ENCODE measurements at places on chromosomes 6 and 20. TPM values are rescaled to one million over a fixed set of nuclear protein-coding genes. Genes with fewer than 3 reads are reported as not detected.

DNA sequence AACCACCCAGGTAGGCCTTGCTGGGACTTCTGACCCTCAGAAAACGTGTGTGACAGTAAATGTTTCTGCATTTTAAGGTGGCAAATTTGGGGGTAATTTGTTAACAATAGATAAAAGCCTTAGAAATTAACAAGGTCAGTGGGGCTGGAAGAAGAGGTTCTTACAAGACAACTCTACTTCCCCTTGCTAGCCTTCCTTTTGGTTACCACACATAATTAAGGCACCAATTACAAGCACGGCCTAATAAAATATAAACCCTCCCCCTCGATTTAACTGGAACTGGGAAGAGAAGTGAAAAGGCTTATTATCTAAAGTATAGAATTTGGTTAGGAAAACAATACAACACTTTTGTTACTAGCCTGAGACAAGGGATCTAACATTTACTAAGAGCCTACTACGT lies 38.8 kb downstream of the ELOVL5 start:
- no peak for DNase-seq

GRCh38 chr6:27810768-27811450 lies 101.3 kb downstream of the OR2B2 start:
- DNase-seq, result peak; percentile 33

Gene RBM24
- 4.5 TPM for total RNA-seq

- no peak for DNase-seq
Observed at GRCh38 chr6:101108286-101108685, 227.2 kb upstream of the ASCC3 start.

DNA sequence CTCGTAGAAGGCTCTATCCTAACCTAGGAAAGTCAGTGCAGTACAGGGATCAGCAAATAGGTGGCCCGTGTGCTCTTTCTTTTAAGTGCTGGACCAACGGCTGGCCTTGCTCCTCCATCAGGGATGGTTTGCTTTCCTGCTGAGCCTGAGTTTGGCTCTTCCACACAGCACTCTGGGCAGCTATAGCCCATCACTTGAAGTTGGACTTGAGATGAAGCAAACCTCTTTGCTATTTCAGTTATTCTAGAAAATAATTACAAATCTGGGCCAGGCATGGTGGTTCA lies 66.9 kb upstream of the KCNK16 start:
- DNase-seq, result peak; percentile 61

Gene PERP
- total RNA-seq, result 40.6 TPM

DNA sequence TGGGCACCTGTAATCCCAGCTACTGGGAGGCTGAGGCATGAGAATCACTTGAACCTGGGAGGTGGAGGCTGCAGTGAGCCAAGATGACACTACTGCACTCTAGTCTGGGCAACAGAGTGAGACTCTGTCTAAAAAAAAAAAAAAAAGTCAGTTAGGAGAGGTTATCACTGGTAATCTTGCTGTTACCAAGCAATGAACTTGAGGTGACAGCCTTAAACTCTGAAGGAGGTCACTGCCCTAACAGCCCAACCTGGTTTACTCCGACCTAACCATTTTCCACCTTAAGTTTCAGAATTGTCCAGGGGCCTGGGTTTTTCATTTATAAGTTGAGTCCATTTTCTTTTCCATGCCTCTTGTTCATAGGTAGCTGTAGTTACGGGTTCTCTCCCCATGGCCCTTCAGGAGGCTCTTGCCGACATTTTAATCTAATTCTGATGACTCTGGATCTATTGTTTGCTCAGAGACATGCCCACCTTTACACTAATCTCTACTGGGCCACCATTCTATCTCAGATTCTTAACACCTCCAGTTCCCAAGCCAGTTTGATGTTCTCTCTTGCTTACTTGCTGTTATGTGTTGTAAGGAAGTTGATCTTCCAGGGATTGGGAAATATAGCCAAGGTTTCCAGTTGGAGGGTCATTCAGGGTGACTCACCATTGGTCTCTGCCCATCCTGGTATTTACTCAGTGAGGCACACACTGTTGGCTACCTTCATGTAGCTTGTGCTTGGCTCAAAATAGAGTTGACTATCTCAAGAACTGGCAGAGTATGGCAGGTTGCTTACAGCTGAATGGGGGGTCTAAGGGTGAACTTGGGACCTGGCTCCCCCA lies 29.1 kb downstream of the SHLD1 start:
- peak; percentile 71 for DNase-seq

DNA sequence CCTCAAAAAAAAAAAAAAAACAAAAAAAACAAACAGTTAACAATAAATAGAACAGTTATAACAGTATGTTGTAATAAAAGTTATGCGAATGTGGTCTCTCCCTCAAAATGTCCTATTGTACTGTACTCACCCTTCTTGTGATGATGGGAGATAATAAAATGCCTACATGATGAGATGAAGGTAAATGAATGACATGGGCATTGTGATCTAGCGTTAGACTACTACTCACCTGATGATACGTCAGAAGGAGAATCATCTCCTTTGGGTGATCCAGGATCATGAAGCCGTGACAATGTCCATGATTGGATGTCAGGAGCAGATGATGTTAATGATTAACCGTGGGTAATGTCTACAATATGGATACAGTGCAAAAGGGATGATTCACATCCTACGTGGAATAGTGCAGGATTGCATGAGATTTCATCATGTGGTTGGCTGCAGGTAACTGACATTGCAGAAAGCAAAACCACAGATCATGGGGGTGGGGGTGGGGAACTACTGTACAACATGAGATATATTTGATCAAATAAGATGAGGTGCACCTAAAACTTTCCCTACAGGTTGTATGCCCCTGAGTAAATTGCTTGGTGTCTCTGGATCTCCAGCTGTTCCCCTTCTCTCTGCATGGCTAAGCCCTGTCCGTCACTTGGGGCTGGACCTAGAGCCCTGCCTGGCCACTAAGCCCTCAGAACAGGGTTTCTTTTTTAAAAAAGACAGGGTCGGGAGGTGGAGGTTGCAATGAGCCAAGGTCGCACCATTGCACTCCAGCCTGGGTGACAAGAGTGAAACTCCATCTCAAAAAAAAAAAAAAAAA lies 6.2 kb upstream of the RBCK1 start:
- peak; percentile 44 for DNase-seq

All from RPMI7951 (cell line).